Anterior cingulate cortex (tissue), 58 donors: ENCODE measurements at places on chromosomes 12 and 14.

DNA sequence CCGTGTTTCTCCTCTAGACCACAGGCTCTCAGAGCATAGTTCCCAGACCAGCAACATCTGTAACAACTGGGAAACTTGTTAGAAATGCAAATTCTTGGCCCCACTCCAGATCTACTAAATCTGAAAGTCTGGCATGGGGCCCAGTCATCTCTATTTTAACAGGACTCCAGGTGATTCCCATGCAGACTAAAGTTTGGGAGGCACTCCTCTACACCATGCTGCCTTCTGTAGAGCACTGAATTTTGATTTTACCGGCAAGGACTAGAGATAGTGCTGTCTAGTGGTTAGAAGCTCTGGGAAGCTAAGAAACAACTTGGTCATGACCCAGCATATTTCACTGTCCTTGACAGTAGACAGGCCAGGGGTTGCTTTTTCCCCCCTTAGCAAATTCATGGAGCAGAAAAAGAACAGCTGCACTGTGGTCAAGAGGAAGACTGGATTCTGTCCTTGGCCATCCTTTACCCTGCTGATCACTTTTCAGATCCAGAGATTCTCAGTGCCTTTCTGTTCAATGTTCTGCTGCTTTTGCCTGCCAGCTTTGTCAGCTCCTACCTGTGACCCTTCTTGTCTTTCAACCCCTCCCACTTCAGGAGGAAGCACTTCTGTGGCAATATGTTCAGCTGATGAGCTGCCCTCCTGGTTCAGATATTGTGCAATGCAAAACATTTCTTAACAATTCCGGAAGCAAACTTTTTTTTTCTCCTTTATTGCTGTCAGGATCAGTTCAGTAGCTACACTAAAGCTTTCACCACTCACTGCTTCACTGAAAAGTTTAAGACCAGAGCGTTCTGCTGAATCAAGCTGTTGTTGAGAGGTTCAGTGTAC is 133.8 kb upstream of the NUDT4 start:
- no peak for DNase-seq

DNA sequence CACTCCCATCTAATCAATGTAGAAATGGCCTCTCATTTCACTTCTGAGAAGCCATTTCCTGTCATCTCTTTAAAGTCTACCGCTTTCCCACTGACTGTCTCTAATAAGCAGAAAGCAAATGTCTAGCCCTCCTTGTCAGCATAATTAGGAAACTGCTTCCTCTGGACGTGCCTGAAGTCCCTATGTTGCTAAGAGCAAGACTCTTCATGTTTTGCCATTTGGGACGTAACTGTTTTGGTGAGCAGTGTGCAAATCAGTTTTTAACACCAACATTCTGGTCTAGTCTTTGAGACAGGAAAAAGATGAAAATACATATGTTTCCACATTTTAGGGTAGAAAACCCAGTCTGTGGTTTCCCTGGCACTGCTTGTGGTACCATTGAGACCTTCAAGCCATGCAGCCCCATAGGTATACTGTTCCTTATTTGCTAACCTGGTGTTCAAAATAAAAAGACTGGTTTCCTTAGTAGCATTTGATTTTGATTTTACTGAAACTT is 22.2 kb downstream of the IFNG start:
- no peak for DNase-seq

DNA sequence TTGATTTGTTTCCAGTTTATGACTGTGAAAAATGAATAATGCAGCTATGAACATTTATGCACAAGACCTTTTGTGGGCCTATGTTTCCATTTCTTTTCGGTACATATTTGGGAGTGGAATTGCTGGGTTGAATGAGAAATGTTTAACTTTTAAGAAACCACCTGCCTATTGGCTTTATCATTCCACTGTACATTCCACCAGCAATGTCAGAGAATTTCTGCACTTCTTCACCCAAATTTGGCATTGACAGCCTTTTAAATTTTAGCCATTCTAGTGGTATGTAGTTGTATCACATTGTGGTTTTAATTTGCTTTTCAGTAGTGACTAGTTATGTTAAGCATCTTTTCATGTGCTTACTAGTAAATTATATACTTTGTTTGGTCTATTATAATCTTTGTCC is 317.0 kb upstream of the TMTC1 start:
- no peak for DNase-seq

DNA sequence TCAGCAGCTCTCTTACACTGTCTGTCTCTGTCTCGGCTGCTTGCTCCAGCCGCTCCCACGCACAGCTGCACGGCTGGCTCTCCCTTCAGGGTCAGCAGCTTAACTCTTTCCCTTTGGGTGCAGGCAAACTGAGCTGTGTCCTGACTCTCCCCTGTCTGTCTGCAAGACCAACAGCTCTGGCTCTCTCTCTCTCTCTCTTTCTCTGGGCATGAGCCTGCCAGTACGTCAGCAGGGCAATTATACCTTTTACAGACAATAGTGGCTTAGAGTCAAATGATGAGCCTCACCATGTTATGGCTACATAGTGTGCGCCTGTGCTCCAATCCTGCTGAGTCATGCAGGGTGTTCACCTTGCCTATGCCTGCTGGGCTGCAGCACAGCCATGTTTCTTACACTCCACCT is 120.5 kb upstream of the DDHD1 start:
- DNase-seq, result no peak

DNA sequence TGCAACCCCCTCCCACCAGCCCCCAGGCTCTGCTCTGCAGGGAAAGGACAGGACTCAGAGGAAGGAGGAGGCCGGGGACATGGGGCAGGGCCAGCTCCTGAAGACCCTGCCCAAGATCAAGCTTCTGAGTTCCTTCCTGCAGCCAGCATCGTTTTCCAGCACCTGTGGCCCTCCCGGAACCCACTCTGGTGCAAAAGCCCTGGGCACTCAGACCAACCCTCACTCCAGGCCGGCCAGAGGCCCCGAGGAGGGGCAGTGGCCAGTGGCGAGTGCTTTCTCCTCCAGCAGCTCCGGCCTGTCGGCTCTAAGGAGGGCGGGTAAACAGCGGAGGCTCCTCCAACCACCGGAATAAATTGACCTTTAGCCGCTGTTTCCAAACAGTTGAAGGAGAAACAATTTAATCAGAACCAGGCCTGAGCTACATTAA is 10.8 kb downstream of the TMEM179 start:
- no peak for DNase-seq

DNA sequence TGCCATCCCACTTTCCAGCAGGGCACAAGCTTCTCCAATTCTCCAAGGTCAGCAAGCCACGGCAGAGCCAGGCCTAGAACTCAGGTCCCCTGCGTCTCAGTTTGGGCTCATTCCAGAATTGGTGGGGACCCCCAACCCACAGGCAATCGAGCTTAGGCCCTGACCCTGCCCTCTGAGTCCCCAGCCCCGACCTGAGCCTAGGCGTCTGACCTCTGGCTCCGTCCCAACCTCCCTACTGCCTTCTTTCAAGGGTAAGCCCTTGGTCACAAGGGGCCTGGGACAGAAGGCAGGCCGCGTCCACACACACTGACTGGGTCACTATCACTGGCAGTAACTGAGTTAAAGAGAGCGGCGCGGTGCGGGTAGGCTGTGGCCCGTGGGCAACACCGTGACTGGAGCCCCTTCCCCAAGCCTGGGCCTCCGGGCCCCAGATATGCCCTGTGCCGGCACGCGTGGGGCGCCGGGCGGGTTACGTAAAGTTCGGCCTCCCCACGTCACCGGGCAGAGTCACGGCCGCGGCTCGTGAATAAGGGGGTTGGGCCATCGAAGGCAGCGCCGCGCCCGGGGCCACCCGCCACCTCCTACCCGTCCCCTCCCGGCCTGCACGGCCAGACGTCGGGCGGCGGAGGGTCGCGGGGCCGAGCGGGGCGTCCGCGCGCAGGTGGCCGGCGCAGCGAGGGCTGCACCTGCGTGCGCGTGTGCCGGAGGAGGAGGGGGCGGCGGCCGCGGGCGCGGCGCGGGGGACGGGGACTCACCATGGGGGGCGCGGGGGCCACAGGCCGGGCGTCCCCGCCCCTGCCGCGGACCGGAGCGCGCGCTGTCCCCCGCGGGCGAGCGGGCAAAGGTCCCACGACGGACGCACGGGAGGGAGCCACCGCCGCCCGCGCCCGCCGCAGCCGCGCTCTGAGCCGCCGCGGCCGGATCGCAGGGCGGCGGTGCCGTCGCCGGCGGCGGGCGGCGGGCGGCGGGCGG is 516 bp downstream of the ANKRD9 start:
- no peak for DNase-seq

- DNase-seq, result no peak
These were observed 153.6 kb upstream of the FKBP4 start for GRCh38 chr12:2641207-2641606.

DNA sequence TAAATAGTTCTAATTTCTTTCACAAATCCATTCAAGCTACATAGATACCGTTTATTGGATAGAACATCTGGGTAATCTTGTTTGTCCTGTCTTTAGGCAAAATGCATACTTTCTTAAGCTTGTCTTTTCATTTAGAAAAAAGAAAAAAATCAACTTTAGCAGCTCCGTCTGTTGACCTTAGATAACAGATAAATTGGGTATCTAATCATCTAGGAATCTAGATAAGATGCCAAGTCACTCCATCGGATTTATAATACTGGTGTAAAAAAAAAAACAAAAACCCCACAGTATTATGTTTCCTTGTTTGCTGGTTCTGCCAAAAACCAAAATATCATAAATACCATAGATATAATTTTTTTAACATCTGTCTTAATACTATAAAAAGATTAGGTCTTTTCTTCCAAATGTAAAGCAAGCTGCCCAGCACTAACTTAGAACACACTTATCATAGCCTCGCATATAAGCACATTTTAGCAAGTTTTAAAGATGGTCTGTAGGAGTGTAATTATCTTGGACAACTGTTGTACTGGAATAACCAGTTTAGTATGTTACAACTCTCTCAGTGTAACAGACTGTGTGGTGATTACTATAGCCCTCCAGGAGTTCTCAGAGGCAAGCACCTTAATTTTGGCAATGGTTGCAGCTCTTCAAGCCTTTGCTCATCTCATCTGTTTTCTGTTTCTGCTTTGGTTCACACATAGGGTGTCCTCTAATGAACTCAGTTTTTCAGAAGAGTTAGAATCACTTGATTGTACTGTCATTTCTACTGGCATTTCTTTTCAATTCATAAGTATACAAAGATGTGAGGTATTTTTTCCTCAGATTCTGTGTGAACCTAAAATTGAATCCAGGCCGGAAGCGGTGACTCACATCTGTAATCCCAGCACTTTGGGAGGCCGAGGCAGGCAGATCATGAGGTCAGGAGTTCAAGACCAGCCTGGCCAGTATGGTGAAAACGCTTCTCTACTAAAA is 83.1 kb downstream of the ANO6 start:
- no peak for DNase-seq

GRCh38 chr14:100165831-100166440 is 6.5 kb upstream of the DEGS2 start:
- no peak for DNase-seq

- DNase-seq, result no peak
These were observed 25.0 kb downstream of the SH2B3 start for GRCh38 chr12:111430433-111431353.
